ENCODE measurements at places on chromosomes 5 and 9.

- DNase-seq = no peak
Measured at GRCh38 chr9:122001491-122002201, 91.5 kb downstream of the TTLL11 start.

DNA sequence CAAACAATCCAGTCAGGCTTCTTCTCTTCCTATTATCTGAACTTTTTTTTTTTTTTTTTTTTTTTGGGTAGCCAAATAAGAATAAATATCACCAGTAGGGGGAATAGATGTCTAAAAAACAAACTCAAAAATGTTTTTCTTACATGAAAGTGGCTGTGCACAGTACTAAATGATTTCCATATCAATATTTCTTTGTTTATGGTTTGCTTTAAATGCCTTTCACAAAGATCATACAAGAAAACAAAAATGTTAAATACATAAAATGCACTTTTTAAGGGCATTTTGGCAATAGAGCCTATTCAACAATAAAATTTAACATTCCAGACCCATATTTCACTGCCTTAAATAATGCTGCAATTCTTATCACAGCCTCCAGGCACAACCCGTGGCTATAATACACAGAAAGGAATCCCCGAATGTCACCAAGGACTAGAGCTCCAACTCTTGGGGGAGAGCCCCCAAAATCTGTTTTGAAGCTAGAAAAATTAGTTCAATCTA, 91.1 kb upstream of the TBCA start:
- DNase-seq = no peak

GRCh38 chr5:54753034-54753433, 232.4 kb downstream of the ESM1 start:
- peak; percentile 41 for DNase-seq

DNA sequence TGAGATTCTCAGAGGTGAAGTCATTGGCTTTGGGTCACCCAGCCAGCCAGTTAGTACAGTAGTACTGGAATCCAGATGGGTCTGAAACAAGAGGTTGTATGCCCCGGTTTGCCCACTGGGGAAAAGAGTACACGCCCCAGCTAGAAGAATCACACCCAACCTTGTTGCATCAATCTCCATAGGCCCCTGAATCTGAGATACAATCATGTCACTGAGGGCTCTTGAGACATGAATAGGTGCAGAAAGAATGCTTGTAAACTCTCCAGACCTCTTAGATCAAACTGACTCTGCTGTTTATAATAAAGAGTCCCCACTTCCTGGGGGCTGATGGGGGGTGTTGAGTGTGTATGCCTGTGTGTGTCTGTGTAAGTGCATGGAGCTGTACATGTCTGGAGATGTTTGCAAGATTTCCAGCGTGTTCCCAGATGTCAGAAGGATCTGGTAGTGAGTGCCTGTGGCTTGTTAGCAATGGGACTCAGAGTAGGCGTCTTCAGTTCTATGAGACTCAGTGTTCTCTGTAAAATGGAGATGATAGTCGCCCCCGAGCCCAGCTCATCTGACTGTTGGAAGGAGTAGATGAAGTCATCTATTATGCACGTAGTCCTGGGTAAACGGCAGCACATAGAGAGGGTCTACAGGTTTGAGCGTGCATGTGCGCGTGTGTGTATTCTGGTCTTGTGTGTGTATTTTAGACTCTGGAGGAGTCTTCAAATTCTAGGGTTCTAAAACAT, 48.2 kb downstream of the COL27A1 start:
- DNase-seq = no peak

DNA sequence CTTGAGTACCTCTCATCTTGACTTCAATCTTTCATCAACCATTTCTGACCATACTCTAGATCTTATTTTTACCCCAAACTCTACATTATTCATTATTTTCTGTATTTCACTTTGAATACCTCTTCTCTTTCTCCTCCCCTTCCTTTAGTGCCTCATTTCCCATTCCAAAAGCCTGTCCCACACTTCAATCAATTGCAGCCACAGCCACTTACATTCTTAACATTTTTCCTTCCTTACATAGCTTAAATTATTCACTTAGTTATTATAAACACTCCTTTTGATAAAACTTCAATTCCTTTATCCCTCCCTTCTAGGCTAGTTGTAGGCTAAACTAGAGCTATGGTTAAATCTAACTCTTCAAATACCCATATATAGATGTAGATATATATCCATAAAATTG, 344.0 kb downstream of the PRR16 start:
- DNase-seq = no peak

DNA sequence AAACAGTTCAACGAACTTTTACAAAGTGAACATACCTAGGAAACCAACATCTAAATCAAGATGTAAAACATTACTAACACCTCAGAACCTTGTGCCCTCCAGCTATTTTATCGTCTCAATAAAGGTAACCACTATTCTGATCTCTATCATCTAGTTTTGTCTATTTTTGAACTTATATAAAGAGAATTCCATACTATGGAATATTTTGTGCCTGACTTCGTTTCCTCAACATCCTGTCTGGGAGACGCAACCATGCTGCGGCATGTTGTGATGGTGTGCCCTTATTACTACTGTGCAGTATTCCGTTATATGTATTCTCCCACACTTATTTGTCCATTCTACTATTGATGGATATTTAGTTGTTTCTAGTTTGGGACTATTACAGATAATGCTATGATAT, 99.2 kb downstream of the NR6A1 start:
- DNase-seq = no peak

GRCh38 chr5:167702014-167702413, 589.4 kb upstream of the WWC1 start:
- no peak for DNase-seq

DNA sequence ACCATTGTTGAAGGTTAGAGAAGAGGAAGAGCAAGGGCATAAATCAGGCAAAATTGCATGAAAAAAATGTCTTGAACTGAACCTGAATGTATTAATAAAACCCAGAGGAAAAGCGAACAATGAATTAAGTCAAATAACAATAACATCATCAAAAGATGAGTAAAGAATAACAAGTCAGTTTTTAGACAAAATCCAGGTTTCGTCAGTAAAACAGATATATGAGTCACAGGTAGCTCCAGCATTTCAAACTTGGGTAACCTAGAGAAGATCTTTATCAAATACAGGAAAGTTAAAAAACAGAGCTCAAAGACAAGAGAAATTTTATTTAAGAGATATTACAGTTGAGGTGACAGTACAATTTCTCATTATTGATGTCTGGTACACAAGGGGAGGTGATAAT, 332.4 kb downstream of the EFNA5 start:
- no peak for DNase-seq

GRCh38 chr5:32326216-32326772, 13.6 kb upstream of the MTMR12 start:
- no peak for DNase-seq

GRCh38 chr5:150490296-150490669, 17.6 kb upstream of the NDST1 start:
- DNase-seq = no peak

Data from CD4-positive, alpha-beta T cell treated with Interleukin-15 for 4 hours (primary cell).